ENCODE measurements at places on chromosomes 2 and 18.

- H3K4me1 ChIP-seq: peaks cover 4% of the 10 kb centered on the region
- H3K27me3 ChIP-seq: no peaks in the 10 kb centered on the region
- DNase-seq: no peak
- no peaks in the 10 kb centered on the region for H3K36me3 ChIP-seq
- no peak overlapping the region for H3K4me3 ChIP-seq
- no peak overlapping the region for H3K27ac ChIP-seq
Measured at GRCh38 chr18:63553081-63553480, 10.9 kb downstream of the SERPINB12 start.

GRCh38 chr2:9820020-9820973 is 23.0 kb upstream of the TAF1B start:
- no peak overlapping the region for H3K4me3 ChIP-seq
- no peak overlapping the region for H3K27ac ChIP-seq
- no peaks in the 10 kb centered on the region for H3K36me3 ChIP-seq
- H3K4me1 ChIP-seq: peaks cover 3% of the 10 kb centered on the region
- no peaks in the 10 kb centered on the region for H3K27me3 ChIP-seq

DNA sequence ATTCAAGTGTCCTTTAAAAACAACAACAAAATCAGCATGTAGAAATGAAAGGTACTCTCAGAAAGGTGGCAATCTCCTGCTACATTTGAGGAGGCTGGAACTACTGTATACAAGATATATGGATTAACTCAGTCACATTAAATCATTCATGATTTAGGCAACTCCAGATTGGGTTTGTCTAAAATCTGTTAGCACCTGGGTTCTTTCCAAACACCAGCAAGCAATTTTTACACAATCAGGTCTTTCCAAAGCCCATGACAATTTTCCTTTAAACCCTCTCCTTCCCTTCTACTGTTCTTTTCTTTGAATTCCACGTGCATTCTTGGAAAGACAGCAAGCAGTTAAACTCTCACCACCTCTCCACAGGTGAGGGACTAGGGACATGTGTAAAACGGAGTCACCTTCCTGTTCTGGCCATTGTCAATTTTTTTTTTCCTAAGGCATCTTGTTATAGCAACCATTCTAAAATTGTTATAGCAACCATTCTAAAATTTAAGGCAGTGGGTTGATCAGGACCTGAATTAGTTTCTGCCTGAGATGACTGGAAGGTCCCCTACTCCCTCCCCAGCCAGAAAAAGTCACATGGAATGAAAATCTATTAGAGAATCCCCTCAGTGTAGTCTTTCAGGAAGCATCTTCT is 113.9 kb downstream of the ANKRD44 start:
- H3K4me1 ChIP-seq: no peaks in the 10 kb centered on the region
- no peak overlapping the region for H3K4me3 ChIP-seq

DNA sequence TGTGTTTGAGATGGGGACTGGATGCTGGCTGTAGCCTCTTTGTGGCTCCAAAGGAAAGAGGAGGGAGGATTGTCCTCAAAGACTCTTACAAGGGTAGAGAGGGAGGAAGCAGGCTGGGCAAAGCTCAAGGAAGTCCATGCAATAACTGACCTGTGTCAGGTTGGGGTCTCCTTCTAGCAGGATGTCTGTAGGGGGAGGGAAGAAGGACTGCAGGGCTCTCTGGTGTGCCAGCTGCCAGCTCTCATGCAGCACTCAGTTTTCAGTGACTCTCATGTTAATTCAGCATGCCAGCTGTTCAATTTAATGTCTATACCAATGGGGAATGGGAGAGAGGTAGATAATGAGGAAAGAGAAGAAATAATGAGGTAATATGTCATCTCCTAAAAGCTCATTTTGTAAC is 85.3 kb upstream of the RANBP2 start:
- peaks cover 18% of the 10 kb centered on the region for H3K4me1 ChIP-seq
- H3K27me3 ChIP-seq: no peaks in the 10 kb centered on the region
- H3K27ac ChIP-seq: no peak overlapping the region
- no peak for DNase-seq
- no peak overlapping the region for H3K4me3 ChIP-seq

- H3K36me3 ChIP-seq: no peaks in the 10 kb centered on the region
- peaks cover 47% of the 10 kb centered on the region for H3K27me3 ChIP-seq
- DNase-seq: no peak
- H3K27ac ChIP-seq: no peak within 1 kb of the TSS
- peak within 1 kb of the TSS; percentile 61 for H3K4me3 ChIP-seq
Measured at GRCh38 chr2:80303909-80304837, at the start of gene LRRTM1. Gene LRRTM1, minus strand, starts transcription at chr2:80304752. Its CDS starts 933 bp downstream, at chr2:80303819.

DNA sequence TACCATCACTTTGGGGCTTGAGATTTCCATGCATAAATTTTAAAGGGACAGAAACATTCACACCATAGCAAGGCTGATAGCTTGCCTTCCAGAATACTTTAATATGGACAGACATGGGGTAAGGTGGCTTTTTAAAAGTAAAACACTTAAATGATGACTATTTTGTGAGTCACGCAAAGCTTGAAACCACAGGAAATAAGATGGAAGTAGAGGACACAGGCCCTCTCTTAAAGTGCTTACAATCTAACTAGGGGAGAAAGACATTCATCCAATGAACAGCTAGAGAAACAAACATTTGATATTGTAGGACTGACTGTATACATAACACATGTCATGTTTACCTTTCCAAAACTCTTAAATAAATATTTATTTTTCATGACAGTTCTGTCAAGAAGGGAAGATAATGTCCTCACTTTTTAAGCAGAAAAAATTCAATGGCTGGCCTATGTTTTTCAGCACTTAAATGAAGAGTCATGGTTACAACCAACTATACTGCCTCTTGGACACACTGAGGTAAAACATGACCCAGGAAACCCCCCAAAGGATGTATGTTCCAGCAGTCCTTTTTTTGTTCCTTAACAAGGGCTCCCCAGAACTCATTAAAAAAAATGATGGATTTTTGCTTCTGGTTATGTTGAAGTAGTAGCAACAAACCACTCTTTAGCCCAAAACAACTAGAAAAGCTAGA is 120.0 kb upstream of the RBMS1 start:
- no peak overlapping the region for H3K27ac ChIP-seq
- H3K36me3 ChIP-seq: no peaks in the 10 kb centered on the region
- no peak overlapping the region for H3K4me3 ChIP-seq
- H3K4me1 ChIP-seq: no peaks in the 10 kb centered on the region
- H3K27me3 ChIP-seq: no peaks in the 10 kb centered on the region
- DNase-seq: no peak

GRCh38 chr2:112827604-112828185 is 8.9 kb downstream of the IL1B start:
- no peak overlapping the region for H3K4me3 ChIP-seq
- no peaks in the 10 kb centered on the region for H3K4me1 ChIP-seq
- H3K27ac ChIP-seq: no peak overlapping the region
- no peaks in the 10 kb centered on the region for H3K27me3 ChIP-seq

DNA sequence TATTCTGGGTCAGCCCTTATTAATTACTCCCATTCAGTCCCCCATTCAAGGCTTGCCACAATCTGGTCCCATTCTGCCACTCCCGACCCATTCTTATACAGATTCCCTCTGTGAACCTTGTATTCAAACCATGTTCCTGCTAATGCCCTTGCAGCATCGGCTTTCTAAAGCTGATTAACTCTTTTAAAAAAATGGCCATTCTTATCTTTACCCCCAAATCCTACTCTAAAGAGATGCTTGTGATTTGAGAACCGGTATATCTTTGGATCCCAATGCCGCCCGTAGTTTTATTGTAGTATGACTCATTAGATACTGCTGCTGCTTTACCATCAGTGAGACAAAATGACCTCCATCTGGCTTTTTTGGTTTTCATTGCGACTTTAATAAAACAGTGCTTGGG is 72.2 kb downstream of the XRCC5 start:
- DNase-seq: peak; percentile 41
- H3K4me1 ChIP-seq: no peaks in the 10 kb centered on the region
- peak overlapping the region; percentile 73 for H3K27ac ChIP-seq

- H3K36me3 ChIP-seq: no peaks in the 10 kb centered on the region
- no peak overlapping the region for H3K27ac ChIP-seq
- no peaks in the 10 kb centered on the region for H3K27me3 ChIP-seq
- no peak overlapping the region for H3K4me3 ChIP-seq
- DNase-seq: no peak
- H3K4me1 ChIP-seq: peaks cover 5% of the 10 kb centered on the region
Measured at GRCh38 chr18:11251891-11252270, 102.5 kb upstream of the PIEZO2 start.

DNA sequence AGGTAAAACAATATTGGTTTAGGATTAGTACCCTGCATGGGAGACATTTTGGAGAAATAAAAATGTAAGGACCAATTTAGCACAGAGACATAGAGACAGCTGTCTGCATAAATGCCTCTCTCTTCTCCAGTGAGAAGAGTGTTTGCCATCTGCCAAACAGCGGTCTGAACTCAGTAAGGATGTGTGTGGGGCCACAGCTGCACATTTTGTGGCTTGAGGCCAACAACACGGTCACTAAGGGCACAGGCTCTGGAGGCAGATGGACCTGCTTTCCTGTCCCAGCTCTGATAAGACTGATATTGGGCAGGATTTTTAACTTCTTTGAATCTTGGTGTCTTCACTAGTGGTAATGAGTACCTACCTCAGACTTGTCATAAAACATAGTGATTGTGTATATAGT is 10.2 kb downstream of the ZBTB14 start:
- peaks cover 2% of the 10 kb centered on the region for H3K4me1 ChIP-seq
- no peak overlapping the region for H3K4me3 ChIP-seq
- H3K27ac ChIP-seq: no peak overlapping the region
- H3K27me3 ChIP-seq: no peaks in the 10 kb centered on the region
- peaks cover 2% of the 10 kb centered on the region for H3K36me3 ChIP-seq
- no peak for DNase-seq

DNA sequence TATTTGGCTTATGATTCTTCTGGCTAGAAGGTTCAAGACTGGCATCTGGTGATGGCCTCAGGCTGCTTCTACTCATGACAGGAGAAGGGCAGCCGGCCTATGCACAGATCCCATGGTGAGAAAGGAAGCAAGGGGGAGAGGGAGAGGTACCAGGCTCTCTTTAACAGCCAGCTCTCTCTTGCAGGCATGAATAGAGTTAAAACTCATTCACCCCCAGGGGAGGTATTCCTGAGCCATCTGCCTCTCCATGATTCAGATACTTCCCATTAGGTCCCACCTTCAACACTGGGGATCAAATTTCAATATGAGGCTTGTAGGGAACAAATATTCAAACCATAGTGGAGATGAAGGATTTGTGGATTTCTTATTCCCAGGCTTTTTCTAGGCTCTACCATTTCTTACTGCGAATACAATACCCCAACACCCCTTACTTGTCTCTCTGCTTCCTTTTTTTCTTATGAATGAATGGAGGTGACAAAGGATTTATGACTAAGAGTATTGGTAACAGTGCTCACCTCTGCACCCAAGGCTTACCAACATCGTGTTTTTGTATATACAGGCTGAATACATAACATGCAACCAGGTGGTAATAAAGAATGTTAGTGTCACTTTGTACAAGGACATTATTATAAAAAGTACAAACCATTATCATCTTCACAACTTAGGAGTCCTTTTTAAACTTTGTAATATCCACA is 454.6 kb upstream of the TRIB2 start:
- H3K27ac ChIP-seq: no peak overlapping the region
- H3K4me3 ChIP-seq: no peak overlapping the region
- H3K36me3 ChIP-seq: no peaks in the 10 kb centered on the region
- no peaks in the 10 kb centered on the region for H3K4me1 ChIP-seq
